ENCODE measurements at places on chromosomes 1 and 21.

- peak; percentile 45 for DNase-seq
These were observed at the start of gene PTPN7 for GRCh38 chr1:202160377-202160940. TSS of gene PTPN7 (minus strand) at chr1:202160602. CDS start at chr1:202159402, 1,200 bp downstream.

DNA sequence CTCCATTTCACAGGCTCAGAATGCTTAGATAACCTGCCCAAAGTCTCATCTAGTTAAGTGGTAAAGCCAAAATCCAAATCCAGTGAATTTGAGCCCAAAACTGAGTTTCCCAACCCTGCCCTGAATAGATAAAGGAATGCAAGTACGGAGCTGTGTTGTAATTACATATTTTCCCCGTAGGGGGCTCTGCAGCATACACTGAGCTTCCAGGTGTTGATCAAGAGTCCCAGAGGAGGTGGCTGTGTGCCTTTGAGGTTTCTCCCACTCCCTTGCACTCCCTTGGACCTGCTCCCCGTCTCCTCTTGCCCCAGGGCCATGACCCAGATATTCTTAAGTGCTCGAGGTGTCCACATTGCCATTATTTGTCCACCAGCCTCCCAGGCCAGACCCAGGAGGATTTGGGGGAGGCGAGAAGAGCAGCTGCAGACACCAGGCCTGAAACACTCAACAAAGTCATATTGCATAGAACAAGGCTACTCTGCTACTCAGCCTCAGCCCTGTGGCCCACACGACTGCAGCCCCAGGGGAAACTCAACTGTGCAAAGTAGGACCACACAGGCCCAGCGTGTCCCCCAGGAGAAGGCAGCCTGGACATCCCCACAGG is 18.4 kb upstream of the LY9 start:
- no peak for DNase-seq

- no peak for DNase-seq
These were observed 5.9 kb downstream of the CHRM3 start for GRCh38 chr1:239392271-239392670.

DNA sequence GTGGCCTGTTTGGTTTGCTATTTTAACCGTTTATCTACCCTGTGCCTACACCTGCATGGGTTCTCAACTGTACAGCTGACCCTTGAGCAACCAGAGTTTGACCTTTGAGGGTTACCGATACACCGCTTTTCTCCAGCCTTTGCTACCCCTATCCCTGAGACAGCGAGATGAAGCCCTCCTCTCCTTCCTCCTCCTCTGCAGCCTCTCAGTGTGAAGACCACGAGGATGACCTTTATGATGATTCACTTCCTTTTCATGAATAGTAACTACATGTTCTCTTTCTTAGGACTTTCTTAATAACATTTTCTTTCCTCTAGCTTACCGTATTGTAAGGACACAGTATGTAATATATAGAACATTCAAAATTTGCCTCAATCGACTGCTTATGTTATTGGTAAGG is 14.5 kb upstream of the RNF187 start:
- no peak for DNase-seq

DNA sequence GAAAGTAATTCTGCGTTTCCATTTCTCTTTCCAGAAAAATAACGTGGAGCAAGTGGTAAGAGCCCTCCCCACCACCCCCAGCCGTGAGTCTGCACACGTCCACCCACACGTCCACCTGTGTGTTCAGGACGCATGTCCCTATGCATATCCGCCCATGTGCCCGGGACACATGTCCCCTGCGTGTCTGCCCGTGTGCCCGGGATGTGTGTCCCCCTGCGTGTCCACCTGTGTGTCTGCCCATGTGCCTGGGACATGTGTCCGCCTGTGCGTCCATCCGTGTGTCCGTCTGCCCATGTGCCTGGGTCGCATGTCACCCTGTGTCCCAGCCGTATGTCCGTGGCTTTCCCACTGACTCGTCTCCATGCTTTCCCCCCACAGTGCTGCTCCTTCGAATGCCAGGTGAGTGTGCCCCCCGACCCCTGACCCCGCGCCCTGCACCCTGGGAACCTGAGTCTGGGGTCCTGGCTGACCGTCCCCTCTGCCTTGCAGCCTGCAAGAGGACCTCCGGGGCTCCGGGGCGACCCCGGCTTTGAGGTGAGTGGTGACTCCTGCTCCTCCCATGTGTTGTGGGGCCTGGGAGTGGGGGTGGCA is 5.6 kb downstream of the COL6A1 start:
- DNase-seq = no peak

GRCh38 chr1:117608758-117609157 is 2.9 kb downstream of the TENT5C start:
- no peak for DNase-seq

- no peak for DNase-seq
These were observed 62.3 kb downstream of the KAZN start for GRCh38 chr1:14660801-14661200.

DNA sequence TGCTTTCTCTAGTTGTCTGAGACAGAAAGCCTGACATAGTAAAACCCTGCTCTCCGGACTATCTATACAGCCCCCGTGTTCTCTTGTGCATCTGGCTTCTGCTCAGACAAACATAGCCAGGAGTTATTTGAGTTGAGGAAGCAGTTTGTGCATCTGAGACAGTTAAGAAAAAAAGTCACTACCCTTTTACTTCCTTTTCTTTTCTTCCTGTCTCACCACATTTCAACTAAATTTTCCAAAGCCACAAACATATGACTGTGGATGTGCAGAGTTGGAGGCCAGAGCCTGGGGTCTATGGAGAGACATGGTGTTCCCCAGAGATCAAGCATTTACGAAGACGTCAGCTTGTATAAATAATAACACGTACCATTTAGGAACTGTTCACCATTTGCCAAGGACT is 158.5 kb upstream of the FGGY start:
- DNase-seq = no peak

GRCh38 chr1:155932081-155932480 is 2.1 kb downstream of the KHDC4 start:
- no peak for DNase-seq

DNA sequence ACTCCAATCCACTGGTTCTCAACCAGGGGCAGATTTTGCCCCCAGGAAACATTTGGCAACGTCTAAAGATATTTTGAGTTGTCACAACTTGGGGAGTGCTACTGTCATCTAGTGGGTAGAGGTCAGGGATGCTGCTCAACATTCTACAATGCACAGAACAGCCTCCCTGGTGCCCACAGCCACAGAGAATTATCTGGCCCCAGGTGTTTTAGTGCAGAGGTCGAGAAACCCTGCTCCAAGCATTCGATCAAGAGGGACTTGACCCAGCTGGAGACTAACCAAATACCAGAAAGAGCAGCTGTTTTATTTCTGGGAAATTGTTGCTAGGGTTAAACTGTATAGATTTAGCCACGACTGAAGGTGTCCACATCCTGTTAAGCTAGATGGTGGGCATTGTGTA is 19.2 kb downstream of the CD247 start:
- no peak for DNase-seq

- DNase-seq = no peak
These were observed 62.1 kb downstream of the RGS21 start for GRCh38 chr1:192378878-192379277.

- DNase-seq = no peak
These were observed 92.5 kb upstream of the SIM2 start for GRCh38 chr21:36606287-36606982.

GRCh38 chr1:197838836-197839235 is 63.6 kb upstream of the DENND1B start:
- no peak for DNase-seq

DNA sequence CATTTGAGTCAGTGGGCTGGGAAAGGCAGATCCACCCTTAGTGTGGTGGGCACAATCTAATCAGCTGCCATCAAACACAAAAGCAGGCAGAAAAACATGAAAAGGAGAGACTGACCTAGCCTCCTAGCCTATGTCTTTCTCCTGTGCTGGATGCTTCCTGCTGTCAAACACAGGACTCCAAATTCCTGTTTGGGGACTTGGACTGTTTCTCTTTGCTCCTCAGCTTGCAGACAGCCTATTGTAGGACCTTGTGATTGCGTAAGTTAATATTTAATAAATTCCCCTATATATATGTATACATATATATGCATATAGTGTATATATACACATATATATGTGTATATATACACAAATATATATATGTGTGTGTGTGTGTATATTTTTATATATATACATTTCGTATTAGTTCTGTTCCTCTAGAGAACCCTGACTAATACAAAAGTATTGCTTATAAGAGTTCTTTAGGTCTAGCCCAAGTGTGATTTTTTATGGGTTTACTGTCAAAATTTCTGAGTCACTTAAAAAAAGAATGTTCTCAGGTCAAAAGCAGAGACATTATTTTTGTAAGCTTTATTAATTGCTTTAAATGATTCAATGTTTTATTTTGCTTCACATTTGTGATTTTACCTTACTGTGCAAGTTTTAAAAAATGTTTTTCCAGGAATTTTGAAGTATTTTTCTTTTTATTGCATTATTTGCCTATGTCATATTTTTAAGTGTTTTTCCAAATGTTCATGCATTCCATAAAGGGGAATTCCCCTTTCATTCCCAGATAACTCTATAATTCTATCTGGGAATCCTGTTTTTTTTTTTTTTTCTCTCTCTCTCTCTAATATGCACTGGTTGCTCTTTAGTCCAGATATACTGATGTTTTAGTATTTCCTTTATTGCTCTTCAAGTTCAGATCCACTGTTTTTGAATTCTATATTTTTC is 92.1 kb upstream of the ADAMTS5 start:
- DNase-seq = no peak

- DNase-seq = no peak
These were observed 14.6 kb downstream of the FOXD2 start for GRCh38 chr1:47452426-47452825.

- no peak for DNase-seq
These were observed 45.4 kb downstream of the ILDR2 start for GRCh38 chr1:166929911-166930310.

DNA sequence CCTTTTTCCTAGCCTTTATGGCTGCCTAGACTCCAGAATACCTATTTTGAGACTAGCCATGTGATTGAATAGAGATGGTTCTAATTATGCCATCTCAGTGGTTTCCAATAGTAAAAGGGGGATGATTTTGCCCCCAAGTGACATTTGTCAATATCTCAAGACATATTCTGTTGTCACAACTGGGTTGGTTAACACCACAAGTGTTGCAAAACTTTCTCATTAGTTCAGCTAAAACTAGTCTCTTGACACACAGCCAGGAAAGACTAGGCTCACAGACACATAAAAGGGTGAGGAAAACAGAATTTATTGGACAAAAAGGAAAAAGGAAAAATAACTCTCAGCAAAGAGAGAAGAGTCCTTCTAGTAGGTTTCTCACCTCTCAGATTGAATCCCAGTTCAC is 39.9 kb upstream of the GBP5 start:
- no peak for DNase-seq

GRCh38 chr1:52996653-52997052 is 65.4 kb upstream of the PODN start:
- no peak for DNase-seq

DNA sequence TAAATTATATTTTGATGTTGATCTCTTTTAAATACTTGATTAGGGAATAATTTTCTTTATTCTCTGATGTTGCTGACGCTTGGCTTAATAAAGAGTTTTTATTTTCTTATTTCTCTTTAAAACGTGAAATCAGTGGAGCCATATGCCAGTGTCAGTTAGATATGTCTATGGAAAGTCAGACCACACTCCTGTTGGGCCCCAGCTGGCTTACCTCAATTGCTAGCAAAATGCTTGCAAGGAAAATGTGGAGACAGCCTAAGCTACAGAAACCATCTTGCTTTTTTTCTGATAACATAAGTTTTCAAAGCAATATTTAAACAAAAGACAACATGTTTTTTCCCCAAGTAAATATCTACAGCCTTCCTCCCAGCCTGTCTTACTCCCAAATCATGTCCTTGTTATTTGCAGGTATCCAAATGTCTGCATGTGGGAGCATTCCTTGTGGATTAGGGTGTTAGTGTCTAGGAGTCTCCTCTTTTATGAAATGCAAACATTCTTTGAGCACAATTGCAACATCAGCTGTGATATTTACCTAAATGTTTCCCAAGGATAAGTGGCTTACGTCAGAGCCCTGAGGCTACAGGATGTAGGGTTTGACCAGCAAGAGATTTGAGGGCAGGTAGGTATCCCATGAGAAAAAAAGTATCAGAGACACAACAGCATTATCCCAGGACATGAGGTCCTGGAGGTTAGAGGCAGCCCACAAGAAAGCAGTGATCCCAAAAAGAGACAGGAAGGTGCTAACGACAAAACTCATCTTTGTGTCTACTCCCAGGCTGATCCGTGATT is 117.2 kb upstream of the KCNJ15 start:
- no peak for DNase-seq

GRCh38 chr1:15508700-15509487 is 15.1 kb downstream of the CASP9 start:
- DNase-seq = no peak

- DNase-seq = no peak
These were observed 23.8 kb downstream of the CR1 start for GRCh38 chr1:207519505-207520399.

- DNase-seq = no peak
These were observed 139.2 kb downstream of the TM2D1 start for GRCh38 chr1:61585714-61586113.

GRCh38 chr1:64041371-64042131 is 161.9 kb upstream of the UBE2U start:
- DNase-seq = no peak

DNA sequence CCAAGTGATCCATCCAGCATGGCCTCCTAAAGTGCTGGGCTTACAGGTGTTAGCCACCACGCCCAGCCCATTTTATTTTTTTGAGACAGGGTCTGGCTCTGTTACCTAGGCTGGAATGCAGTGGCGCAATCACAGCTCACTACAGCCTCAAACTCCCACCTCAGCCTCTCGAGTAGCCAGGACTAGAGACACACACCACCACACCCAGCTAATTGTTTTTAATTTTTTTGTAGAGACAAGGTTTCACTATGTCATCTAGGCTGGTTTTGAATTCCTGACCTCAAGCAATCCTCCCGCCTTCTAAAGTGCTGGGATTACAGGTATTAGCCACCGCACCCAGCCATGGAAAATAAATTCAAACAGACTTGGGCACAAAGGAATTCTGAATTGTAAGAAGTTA is 31.9 kb downstream of the PUM1 start:
- DNase-seq = no peak

DNA sequence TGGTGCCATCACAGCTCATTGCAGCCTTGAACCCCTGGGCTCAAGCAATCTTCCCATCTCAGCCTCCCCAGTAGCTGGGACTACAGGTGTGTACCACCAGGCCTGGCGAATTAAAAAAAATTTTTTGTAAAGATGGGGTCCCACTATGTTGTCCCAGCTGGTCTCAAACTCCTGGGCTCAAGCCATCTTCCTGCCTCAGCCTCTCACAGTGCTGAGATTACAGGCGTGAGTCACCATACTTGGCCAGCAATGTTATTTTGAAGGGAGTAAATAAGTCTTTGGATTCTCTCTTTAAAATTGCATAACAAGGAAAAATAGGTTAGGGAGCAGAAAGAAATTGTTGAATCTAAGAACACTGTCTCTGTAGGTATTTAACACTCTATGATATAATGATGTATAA is 111.3 kb downstream of the RPS6KC1 start:
- no peak for DNase-seq
